ENCODE measurements at places on chromosomes 16 and 17.

DNA sequence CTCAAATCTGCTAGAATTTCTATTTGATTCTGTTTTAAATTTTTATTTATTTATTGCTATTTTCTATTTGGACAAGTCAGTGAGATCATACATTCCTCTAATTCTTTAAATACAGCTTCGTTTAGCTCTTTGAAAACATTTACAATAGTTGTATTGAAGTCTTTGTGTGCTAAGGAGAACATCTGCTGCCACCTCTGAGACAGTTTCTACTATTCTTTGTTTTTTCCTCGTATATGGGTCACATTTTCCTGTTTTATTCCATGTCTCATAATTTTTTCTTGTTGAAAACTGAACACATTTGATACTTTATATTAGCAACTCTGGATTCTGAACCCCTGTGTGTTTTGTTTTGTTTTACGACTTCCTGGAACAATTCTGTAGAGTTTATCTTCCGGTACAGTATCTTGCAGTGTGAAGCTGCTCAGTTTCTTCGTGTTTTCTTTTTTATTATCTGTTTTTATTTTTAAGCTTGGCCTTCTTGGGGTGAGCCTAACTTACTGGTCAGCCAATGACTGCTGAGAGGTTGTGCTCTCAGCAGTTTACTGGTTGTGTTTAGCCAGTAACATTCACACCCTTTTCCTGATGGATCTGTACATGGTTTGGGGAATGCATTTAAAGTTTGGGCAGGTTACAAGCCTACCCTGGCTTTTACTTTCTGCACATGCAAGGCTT, 99.0 kb downstream of the CA4 start:
- no peak for DNase-seq

- no peak for DNase-seq
Measured at GRCh38 chr16:82360024-82360783, 190.2 kb upstream of the MPHOSPH6 start.

- DNase-seq, result no peak
Measured at GRCh38 chr17:57938061-57938502, 17.1 kb downstream of the CUEDC1 start.

DNA sequence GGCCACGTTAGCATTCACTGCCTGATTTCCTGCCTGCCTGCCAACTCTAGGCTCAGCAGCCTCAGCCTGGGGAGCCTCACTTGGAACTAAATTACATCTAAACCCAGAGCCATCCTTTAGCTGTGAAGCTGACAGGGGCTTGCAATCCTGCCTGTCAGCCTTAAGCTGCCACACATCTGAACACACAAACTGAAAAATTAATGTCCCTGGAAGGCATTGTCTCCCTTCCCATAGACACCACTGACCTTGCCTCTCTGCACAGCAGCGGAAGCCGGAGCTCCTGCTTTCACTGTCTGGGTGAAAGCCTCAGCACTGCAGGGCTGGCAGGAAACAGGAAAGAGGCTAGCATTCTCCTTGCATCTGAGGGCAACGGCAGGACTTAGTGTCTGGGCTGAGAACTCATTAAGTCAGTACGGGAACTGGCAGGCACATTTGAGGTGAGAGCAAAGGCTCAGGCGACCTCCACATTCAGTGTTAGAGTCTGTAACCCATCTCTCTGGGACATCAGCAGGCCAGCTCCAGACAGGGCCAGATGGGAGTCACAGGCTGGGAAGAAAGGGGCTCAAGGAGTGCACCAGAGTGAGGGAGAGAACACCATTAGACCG, 452.4 kb upstream of the C16orf82 start:
- DNase-seq, result no peak

DNA sequence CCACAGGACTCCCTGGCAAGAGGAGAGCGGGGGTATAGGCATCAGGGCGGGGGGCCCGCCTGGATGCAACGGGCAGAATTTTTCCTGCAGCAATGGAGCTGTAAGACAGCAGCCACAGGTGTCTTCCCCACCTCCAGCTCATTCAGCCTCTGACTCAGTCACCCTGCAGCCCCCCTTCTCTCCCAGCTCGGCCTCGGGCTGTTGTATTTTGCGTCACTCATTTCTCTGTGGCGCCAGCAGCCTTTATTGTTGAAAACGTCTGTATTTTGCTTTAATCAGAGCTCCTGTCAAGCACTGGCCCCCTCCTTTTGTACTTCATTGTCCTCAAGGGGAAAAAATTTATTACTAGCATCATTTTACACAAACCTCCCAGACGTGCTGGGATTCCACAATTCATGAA, 117.7 kb downstream of the WSCD1 start:
- DNase-seq, result no peak

- DNase-seq, result no peak
Measured at GRCh38 chr16:9068886-9069285, 22.6 kb upstream of the HAPSTR1 start.

- no peak for DNase-seq
Measured at GRCh38 chr16:1550069-1550468, 16.6 kb downstream of the TMEM204 start.

- DNase-seq, result no peak
Measured at GRCh38 chr16:48885471-48885870, 275.5 kb upstream of the N4BP1 start.

- DNase-seq, result no peak
Measured at GRCh38 chr17:4527134-4527533, 28.1 kb downstream of the MYBBP1A start.

DNA sequence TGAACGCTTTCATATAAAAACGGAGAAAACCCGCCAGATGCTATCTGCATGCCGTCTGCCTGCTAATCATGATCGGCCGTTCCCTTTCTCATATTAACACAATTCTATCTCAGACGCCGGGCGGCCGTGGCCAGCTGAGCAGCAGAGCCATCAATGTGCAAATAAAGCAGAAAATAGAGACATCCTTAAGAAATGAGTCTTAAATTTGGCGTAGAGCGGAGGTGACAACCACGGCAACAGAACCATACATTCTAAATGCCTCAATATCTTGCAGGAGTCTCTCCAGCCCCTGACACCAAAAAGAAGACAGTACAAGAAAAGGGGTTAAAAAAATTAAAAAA, 2.7 kb upstream of the IRX5 start:
- no peak for DNase-seq

DNA sequence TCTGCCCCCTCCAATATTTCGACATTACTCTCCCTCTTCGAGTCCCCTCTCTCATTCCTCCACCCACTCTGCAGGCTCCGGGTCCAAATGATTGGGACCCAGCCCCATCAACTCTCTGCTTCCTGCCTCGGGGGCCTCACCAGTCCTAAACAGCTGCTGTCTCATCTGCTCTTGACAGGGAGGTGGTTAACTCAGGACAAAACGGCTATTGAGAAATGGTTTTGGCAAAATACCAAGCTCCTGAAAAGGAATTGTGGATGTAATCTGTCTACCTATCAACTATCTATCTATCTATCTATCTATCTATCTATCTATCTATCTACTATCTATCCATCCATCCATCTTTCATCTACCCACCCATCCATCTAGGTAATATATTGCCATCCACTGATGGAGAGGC, 2.2 kb downstream of the CD300H start:
- DNase-seq, result no peak

- no peak for DNase-seq
Measured at GRCh38 chr16:73315645-73316044, 267.7 kb upstream of the ZFHX3 start.

- DNase-seq, result peak; percentile 9
Measured at GRCh38 chr16:88686062-88686438, 257 bp downstream of the SNAI3 start.

DNA sequence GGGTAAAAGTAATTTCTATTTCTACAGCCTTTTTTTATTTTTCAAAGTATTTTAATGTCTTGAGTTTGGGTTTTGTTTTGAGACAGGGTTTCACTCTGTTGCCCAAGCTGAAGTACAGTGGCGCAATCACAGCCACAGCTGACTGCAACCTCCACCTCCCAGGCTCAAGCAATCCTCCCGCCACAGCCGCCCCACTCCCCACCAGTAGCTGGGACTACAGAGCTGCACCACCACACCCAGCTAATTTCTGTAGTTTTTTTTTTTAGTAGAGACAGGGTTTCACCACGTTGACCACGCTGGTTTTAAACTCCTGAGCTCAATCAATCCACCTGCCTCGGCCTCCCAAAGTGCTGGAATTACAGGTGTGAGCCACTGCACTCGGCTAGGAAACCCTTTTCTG, 44.0 kb downstream of the TUBD1 start:
- no peak for DNase-seq

- DNase-seq, result no peak
Measured at GRCh38 chr17:49132699-49133364, at the start of gene B4GALNT2. Gene B4GALNT2 (plus strand): TSS chr17:49132769. CDS start chr17:49132793, 24 bp downstream.

DNA sequence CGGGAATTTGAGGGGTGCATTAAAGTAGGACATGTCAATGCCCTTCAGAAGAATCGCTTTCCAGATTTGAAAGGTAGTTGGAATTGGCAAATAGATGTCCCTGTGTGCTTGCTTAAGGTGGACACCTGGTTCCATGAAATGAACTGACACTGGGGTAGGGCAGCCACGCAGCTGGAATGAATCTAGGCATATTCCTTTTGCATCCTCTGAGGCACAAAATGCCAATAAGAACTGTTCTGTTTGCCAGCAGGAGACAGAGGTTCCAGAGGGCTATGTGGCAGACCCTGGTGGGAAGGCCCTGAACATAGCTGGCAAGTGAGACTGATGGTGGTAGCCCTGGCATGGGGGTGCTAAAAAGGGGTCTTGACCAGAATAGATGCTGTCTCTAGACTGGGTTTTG, 61.5 kb downstream of the SLC6A2 start:
- no peak for DNase-seq

DNA sequence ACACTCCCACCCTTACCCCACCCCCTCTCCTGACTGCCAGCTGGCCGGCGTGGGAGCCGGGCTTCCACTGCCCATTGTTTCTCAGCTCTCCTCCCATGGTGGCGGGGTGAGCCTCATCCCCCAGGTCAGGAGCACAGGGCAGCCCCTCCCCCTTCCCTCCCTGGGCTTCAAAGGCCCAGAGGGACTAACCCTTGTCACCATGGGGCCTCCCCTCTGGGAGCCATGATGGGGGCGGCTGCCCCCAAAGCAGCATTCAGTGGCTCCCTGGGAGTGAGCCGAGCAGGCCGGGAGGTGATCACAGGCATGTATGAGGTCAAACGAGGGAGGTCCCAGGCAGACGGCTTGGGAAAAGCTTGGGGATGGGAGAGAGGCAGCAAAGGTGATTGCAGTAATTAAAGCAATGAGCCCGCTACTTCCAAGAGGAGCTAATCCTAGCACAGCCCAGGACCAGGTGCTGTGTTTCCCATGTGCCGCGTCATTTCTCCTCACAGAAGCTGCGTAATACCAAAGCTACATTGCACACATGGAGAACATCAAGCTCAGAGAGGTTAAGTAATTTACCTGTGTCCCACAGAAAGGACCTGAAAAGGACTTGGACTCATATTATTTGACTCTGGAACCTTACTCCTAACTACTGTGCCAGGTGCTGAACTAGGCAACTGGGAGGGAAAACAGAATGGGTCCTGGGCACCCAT, 24.5 kb downstream of the CDK5RAP3 start:
- no peak for DNase-seq

DNA sequence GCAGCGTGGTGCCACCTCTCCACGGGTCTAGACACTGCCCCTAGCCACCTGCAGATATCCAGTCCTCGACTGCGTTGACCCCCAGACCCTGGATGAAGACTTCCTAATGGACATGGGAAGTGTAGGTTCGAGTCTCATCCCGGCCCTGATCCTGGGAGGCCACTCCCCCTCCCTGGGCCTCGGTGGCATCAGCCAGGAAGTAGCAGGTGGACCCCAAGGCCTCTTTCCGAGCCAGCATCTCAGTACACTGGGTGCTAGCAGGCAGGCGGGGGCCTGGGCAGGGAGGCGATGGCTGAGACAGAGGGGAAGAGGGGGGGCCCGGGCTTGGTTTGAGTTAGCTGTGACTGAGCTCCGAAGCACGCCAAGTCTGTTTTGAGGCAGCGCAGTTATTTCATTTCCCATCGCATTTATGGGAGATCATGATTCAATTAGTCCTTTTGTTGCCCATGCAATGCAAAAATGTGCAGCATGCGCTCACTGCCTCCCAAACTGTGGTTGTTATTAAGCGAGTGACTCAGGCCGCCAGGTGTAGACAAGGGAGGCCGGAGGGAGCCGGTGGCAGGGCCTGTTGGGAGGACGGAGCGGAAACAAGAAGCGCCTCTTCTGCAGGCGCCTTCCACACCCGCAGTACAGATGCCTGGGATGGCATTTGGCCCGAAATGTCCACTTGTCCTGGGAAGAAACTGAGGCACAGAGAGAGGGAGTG, 25.3 kb upstream of the ZNF469 start:
- DNase-seq, result no peak

GRCh38 chr17:61261001-61261637, 138.5 kb upstream of the TBX2 start:
- no peak for DNase-seq

DNA sequence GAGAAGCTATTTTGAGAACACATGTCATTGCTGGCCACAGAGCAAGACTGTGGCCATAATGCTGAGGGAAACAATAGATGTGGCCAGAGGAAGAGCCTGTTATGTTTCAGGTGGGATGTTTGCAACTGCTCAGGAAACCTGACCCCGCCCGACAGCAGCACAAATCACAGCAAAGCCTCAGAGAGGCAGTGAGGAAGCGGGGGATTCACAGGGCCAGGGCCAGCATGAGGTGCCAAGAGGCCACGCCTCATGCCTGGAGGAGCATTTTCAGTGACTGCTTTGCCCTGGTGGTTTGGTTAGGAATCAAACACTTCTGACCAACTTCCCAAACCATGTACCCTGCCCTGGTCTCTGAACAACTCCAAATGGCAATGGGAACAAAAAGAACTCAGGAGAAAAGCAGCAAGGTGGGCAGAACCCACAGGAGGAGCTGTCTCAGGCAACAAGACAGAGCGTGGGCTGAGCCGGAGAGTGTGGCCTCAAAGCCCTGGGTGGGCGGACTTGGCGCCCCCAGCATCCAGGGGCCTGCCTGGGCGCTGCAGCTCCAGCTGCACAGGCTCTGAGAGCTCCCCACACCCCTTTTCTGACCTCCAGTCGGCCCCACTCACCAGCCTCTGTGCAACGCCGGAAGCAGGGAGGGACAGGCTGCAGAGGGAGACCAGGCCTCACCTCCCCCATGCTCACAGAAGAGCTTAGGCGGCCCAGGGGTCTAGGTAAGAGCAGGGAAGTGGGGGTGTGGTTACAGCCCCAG, 20.6 kb downstream of the HIC1 start:
- no peak for DNase-seq

GRCh38 chr16:53950677-53951076, 246.7 kb downstream of the FTO start:
- no peak for DNase-seq

DNA sequence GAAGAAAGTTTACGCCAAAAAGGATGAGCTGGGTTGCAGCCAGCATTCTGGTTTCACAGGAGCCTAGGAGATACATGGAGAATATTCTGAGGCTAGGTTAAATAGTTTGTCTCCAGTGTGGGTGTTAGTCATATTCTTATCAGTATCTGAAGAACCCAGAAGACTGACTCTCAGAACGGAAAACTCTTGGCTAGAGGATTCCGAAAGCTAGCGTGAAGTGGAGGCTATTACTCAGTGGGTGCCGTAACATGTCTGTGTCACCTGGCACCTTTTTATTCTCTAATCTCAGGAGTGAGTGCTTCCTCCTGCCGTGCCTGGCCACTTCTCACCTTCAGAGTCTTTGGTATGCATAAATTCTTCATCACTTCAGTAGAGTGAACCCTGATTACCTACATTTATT, 199.5 kb downstream of the WWOX start:
- DNase-seq, result no peak

- peak; percentile 60 for DNase-seq
Measured at GRCh38 chr17:51261024-51261963, 948 bp downstream of the UTP18 start.

- DNase-seq, result no peak
Measured at GRCh38 chr16:88387180-88387765, 4.5 kb downstream of the ZNF469 start.

GRCh38 chr16:24978370-24978914, 36.7 kb downstream of the ARHGAP17 start:
- DNase-seq, result no peak

- DNase-seq, result no peak
Measured at GRCh38 chr16:63928421-63928820, 1193.4 kb downstream of the CDH11 start.

Measured in hematopoietic multipotent progenitor cell treated with erythropoietin and hydrocortisone succinate and interleukin-3 and kit ligand, for 17 days (in vitro differentiated cells).